CD4-positive, alpha-beta T cell treated with Interleukin-10 for 1 hour (primary cell): ENCODE measurements at places on chromosomes 11 and 22.
A peak's percentile ranks its signal among the peaks of the same experiment; 100 is the strongest.

- DNase-seq = no peak
Observed at GRCh38 chr22:21754523-21754922, 18.9 kb upstream of the YPEL1 start.

DNA sequence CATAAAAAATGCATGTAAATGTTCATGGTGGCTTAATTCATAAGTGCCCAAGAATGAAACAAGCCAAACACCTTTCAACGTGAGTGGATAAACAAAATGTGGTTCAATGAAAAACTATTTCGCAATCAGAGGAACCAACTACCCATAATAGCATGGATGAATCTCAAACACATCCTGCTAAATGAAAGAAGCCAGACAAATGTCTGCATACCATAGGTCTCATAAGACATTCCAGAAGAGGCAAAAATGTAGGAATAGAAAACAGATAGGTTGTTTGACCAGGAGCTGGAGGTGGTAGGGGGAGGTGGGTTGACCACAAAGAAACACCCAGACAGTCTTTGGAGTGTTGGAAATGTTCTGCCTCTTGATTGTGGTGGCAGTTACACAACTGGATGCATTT, 13.2 kb upstream of the OSBPL5 start:
- no peak for DNase-seq

DNA sequence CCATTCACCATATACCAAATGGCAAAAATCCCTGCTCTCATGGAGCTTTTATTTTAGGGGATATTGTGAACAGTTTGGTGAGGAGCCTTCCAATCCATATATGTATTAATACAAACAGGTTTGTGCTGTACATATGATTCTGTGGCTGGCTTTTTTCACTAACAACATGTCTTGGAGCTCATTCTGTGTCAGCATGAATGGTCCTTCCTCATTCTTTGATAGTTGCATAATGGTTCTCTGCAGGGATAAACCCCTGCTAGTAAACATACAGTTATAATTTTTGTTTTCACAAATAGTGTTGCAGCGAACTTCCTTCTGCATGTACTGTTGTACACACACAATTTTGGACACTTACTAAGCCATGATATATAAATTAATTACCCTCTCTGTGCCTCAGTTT, 8.3 kb downstream of the PRR5L start:
- DNase-seq = no peak

GRCh38 chr22:18000441-18001039, 23.8 kb downstream of the MICAL3 start:
- DNase-seq = peak; percentile 59

GRCh38 chr11:64593156-64594105, 2.4 kb downstream of the SLC22A12 start:
- no peak for DNase-seq

- peak; percentile 23 for DNase-seq
Observed at GRCh38 chr22:39518996-39519680, 1.2 kb upstream of the ATF4 start.

DNA sequence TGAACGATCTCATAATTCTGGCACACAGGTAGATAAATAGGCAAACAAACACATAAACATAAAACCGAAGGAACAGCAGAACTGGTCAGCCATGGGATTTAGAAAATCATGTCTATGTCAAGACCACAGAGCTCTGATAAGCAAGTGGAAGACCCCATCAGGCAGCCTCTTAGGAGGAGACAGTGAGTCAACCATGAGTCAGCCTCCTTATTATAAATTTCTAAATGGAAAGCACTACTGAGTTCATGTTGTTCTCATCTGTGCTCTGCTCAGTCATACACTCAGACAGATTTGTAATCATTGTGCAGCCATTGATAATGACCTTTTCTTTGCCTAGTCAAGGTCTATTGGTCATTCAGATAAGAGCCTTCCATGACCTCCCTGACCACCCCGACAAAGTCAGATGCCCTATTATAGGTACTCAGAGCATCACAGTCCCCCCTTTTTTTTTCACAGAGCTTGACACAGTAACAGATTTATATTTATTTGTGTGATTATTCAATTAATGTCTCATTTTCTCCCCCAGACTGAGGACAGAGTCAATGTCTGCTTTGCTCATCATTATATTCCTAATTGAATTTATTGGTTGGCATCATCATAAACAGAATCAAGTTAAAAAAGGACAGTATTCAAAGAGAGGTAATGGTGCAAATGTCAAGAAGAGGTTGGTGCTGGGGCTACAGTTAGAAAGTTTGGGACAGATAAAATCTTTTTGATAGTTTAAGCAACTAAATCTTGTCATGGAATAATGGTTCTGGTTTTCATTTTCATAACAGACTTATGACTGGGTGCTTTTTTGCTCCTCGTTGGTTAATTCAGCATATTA, 579.7 kb upstream of the CCDC90B start:
- no peak for DNase-seq

- no peak for DNase-seq
Observed at GRCh38 chr22:44440224-44441160, 57.5 kb downstream of the RTL6 start.

GRCh38 chr11:117425679-117426296, 98.1 kb downstream of the CEP164 start:
- DNase-seq = no peak

GRCh38 chr11:73566422-73566821, 31.5 kb downstream of the FAM168A start:
- no peak for DNase-seq
